ENCODE measurements at places on chromosomes 2 and 18. TPM values are rescaled to one million over a fixed set of nuclear protein-coding genes. Genes with fewer than 3 reads are reported as not detected.
A peak's percentile ranks its signal among the peaks of the same experiment; 100 is the strongest.

Gene EGR4
- under 0.01 TPM for total RNA-seq

Gene MBD2
- total RNA-seq: 43.8 TPM

Gene KYNU
- total RNA-seq: 1.5 TPM

- no peak for DNase-seq
Measured at GRCh38 chr18:3468066-3468705, 18.2 kb downstream of the TGIF1 start.

DNA sequence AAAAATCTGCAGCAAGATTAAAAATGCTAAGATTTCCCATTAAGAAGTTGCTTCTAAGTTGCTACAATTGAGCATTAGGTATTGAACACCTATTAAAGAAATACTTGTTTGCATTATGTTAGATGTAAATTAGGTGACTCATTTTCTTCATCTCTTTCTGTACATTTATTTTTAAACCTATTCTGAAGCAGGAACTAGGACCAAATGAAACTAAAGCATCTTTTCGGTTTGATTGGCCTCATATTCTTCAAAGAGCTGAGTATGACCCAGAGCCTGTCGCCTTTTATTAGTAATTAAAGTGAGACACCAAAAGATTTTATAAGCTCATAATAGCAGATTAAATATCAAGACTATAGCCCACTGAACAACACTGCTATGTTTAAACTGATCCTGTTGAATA lies 83.4 kb upstream of the ZEB2 start:
- DNase-seq: no peak

GRCh38 chr2:8265476-8266226 lies 416.2 kb upstream of the ID2 start:
- no peak for DNase-seq

- DNase-seq: no peak
Measured at GRCh38 chr2:57343391-57344006, 703.1 kb upstream of the VRK2 start.

DNA sequence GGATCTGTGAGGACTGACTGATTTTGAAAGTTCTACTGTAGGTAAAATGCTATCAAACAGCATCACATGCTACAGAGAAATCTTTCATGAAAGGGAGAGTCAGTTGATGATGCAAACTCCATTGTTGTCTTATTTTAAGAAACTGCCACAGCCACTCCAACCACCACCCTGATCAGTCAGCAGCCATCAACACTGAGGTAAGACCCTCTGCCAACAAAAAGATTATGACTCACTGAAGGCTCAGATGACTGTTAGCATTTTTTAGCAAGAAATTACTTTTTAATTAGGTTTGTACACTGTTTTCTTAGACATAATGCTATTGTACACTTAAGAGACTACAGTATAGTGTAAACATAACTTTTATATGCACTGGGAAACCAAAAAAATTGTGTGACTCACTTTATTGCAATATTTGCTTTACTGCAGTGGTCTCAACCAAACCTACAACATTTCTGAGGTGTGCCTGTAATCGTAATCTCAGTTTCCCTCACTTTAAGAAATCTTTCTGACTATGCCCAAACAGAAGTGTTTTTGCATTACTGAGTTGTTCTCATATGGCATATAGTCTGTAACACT lies 42.8 kb downstream of the METTL8 start:
- peak; percentile 74 for DNase-seq

GRCh38 chr18:9130806-9131205 lies 5.8 kb upstream of the ANKRD12 start:
- DNase-seq: no peak

GRCh38 chr18:26993568-26993967 lies 128.1 kb upstream of the AQP4 start:
- DNase-seq: no peak

DNA sequence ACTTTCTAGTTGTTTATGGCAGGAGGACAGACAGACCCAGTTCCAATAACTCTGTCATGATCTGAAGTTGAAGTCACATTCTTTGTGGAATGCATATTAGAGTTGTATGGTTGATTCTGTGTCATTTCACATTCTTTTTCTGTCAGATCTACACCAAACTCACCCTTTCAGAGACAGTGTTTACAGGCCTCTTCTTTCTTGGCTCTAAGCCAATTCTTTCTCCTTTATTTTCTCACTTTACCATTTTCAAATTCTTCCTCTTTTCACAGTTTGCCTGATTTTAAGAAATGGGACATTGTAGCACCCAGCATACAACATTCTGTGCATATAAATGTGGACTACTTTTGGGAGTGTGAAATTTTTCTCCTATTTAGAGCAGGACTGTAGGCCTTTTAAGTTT lies 103.7 kb downstream of the CCDC85A start:
- DNase-seq: no peak

- no peak for DNase-seq
Measured at GRCh38 chr2:119154076-119154475, 4.5 kb downstream of the C1QL2 start.

Measured in fibroblast of lung (primary cell).